ENCODE measurements at places on chromosomes 16 and 17. TPM values are rescaled to one million over a fixed set of nuclear protein-coding genes. Genes with fewer than 3 reads are reported as not detected.
A peak's percentile ranks its signal among the peaks of the same experiment; 100 is the strongest.

DNA sequence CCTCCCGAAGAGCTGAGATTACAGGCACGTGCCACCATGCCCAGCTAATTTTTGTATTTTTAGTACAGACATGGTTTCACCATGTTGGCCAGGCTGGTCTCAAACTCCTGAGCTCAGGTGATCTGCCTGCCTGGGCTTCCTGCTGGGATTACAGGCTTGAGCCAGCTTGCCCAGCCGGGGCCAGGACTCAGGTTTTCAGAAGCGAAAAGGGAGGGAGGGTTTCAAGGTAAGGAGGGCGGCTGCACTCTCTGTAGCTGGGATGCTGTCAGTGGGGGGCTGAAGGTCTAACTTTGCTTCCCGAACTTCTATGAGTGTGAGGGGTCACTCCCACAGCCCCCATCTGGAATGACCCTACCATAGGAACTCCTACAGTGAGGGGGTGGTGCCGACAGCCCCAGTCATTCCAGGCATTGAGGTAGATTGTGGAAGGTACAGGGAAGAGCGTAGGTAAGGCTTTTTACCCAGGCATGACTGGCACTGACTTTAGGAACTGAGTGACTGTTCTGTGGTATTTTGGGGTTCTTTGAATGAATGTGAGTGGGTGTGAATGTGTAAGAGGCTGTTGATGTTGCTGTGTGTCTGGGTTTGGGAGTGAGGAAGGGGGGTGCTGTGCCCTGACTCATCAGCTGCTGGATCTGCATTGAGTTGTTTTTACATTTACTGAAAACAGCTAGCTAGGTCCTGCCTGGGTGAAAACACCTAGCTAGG is 3.8 kb upstream of the C1QL1 start:
- DNase-seq: peak; percentile 78

DNA sequence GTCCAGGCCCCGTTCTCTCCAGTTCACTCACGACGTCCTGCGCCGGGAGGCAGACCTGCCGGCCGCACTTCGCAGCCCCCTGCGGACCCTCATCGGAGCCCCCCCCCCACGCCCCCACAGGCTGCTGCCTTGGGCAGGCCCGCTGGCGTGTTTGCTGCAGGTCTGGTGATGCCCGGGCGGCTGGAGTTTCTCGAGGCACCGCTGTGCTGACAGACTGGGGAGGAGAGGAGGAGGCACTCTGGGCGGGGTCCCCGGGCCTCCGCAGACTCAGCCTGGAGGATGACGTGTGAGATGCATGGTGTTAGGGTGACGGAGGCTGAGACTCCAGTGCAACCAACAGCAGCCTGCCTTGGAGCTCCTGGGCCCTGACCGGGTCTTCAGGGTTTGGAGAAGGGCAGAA is 24.1 kb downstream of the BAIAP2 start:
- no peak for DNase-seq

Gene PERCC1
- not detected for total RNA-seq

DNA sequence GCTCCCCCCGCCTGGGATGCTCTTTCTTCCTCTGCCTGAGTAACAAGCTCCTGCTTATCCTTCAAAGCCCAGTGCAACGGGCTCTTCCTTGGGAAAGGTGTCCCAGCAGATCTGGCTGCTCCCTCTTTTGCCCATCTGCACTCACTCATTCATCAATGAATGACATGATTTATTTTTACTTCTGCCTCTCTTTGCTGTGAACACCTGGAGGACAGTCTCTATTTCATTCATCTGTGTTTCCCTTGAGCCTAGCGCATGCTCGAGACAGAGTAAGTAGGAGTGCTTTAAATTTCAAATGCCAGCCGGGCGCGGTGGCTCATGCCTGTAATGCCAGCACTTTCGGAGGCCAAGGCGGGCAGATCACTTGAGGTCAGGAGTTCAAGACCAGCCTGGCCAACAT is 22.0 kb upstream of the GINS2 start:
- DNase-seq: no peak

GRCh38 chr16:4376126-4376892 is 4.7 kb downstream of the VASN start:
- DNase-seq: peak; percentile 71

GRCh38 chr17:19010729-19011505 is 6.4 kb upstream of the FAM83G start:
- peak; percentile 58 for DNase-seq

Measured in Daoy (cell line).